Glomerular endothelial cell (primary cell): ENCODE measurements at places on chromosomes 16 and 17.

DNA sequence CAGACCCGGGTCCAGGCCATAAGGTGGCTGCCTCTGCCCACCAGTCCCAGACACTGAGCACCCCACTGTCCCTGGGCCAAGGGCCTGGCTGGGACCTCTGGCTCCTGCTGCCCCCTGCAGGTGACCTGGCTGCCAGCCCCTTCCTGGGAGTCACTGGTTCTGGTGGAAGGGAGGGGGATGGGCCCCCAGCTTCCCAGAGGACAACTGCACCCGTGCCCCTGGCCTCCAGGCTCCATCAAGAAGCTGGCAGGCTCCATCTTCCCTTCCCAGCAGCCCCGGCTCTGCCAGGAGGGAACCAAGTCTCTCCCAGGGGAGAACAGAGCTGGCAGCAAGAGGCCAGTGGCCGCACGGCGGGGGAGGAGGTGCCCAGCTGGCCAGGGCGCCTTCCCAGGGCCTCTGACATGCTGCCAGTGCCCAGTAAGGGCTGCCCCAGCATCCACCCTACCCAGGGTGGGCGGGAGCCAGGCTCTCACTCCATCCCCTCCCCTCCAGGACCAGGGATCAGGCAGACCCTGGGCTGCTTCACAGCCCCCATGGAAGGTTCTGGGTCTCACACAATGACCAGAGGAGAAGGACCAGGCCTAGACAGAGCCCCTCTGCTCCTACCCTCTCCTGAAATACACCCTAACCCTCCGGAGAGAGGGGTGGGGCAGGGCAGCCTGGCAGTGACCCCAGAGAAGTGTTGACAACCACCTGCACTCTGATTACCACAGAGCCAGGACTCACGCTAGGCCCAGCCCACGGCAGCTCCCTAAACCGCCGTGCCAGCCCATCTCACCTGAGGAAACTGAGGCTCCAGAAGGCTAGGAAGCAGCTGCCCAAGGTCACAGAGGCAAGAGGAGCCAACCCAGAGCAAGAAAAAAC is 3.6 kb downstream of the CLUH start:
- no peak for DNase-seq

- DNase-seq: no peak
Measured at GRCh38 chr17:49359990-49360795, 1.9 kb downstream of the ZNF652 start.

GRCh38 chr16:62872339-62872738 is 836.1 kb upstream of the CDH8 start:
- no peak for DNase-seq

DNA sequence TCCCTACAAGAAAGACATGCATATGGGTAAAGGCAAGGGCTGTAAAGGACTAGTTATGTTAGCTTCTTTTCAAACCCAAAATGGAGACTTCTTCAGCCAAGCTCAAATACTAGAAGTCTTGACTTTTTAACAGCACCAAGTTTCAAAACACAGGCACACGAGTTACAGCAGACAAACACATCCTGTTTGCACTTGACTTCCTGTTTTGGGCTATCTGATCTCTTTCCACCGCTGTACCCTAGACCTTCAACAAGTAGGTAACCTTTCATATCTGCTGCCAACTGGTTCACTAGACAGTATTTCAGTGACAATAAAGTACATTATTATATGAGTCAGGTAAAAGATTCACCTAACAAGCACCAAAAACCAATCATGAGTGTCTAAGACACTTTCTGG is 12.3 kb downstream of the RFFL start:
- DNase-seq: no peak

DNA sequence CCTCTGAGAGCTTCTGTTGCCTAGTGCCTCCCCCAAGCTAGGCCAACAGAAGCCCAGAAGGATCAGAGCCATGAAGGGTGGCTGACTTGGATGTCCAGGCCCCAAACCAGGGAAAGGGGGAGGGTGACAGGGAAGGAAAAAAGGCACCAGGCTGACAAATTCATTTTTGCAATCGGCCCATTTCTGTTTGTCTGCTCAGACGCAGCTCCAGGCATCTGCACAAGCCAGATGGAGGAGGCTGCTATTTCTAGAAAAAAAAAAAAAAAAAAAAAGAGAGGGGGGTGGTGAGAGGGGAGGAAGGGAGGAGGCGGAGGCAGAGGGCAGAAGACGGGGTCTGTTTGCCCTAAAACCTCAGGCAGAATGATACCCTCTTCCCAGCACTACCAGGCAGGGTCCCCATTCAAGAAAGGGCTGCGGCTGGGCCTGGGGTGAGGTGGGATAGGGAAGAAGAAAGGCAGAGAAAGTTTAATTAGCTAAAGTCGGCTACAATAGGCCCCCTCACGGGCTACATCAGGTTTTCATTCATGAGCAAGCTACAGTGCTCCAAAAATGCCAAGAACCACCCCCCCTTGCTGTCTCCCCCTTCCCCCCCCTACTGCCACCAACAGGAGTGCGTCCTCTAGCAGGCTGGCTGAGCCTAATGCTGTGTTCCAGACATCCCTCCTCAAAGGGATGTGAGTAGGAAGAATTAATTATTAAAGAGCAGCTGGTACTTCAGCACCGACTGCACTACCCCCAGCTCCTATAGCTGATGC is 2.4 kb downstream of the HDAC5 start:
- no peak for DNase-seq

DNA sequence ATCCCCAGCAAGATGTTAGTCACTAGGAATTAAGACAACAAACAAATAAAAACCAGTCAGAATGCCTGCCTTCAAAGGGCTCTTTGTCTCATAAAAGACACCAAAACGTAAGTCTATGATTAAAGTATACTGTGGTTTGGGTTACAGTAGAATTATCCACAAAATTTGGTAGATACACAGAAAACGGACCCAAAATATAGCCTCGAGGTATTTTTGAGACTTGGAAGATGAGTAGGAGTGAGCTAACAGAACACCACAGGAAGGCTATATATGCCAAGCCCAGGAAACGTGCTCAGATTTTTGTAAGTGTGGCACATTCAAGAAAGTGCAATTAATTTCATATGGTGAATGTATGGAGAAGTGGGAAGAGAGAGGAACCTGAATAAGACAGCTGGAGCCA is 831.4 kb downstream of the CDH11 start:
- no peak for DNase-seq

- no peak for DNase-seq
Measured at GRCh38 chr17:47218896-47219430, 9.8 kb downstream of the MYL4 start.

- DNase-seq: no peak
Measured at GRCh38 chr16:53781023-53781605, 77.2 kb downstream of the FTO start.
